ENCODE measurements at places on chromosomes 16 and 17.

DNA sequence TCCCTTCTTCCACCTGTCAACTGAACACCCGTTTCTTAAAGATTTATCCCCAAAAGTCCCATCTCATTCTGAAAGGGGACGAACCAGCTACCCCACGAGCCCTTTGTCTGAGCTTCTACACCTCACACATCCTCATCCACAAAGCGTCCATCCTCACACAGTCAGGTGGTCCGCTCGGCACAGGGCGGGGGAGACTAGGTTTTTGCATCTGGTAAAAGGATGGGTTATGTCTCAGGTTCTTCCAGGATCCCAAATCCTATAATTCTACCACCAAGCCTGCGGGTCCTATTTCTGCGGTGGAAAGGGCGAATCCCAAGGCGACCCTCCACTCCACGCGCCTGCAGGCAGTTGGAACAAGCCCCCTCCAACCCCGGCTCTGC is 458 bp downstream of the GFOD2 start:
- no peak for DNase-seq

GRCh38 chr17:20200016-20200795 is 191.0 kb downstream of the SPECC1 start:
- no peak for DNase-seq

- no peak for DNase-seq
Observed at GRCh38 chr17:68707031-68707430, 105.9 kb upstream of the FAM20A start.

DNA sequence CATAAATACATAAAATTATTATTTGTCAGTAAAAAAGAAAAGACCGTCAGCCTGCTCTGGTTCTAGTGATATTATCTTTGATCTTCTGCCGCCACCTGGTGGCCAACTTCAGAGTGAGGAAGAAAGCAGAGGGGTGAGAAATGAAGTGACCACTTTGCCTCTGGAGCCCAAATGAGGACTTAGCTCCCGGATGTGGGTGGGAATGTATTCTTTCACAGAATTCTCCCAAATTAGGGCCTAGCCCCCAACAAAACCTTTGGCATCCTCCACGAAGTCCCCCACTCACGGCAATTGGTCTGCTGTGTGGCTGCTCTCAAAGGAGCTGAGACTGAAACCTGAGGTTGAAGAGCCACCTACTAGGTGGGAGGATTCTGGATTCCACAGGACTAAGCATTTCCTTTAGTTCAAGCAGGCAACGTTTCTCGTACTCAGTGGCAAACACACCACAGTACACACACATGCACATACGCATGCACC is 4.9 kb upstream of the ZNF267 start:
- peak; percentile 71 for DNase-seq

DNA sequence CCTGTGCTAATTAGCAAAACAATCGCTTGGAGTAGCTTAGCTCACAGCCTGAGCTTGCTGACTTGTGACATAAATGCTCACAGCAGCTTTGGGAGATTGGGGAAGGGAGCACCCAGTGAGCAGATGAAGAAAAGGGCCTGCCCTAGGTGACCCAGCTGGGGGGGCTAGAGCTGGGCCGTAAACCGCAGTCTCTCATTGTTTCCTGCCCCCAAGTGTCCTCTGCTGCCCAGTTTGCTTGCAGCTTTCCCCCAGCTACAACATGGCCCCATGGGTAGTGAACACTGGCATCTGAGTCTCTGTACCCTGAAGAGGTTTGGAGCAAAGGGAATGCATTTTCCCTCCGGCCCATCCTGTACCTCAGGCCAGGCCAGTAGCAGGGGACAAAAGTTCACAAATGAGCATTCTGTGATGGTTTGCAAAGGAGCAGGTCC is 349.4 kb downstream of the SLC39A11 start:
- DNase-seq: no peak

DNA sequence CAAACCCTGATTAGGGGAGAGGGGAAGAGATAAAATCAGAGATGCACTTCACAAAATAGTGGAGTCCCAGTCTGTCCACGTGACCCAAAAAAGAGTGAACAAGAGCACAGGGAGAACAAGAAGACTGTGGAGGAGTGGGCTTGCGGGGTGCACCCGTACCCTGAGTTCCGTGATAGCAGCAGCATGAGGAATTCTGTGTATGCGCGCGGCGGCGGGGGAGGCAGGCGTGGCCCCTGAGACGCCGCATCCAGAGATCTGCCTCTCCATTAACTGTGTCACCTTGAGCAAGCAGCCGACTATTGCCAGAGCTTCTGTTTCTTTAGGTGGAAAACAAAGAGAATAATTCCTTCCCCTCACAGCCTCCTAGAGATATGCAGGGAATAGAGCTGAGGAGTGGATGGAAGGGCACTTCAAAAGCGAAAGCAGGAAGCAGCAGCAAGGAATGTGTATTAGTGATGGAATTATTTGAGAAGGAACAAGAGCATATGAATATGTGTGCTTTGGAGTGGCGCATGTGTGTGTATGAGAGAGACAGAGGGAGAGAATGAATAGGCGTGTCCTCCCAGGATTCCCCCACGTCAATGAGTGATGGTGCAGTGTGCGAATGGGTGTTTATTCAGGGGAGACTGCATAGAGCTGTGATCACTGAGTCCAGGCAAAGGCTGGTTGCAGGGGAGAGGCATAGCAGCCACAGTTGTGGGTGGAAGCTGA is 10.4 kb upstream of the SOX9 start:
- DNase-seq: no peak

GRCh38 chr16:55832773-55833691 is at the start of gene CES1:
Gene CES1, minus strand, starts transcription at chr16:55833096. Its CDS starts 41 bp downstream, at chr16:55833055.
- DNase-seq: no peak

DNA sequence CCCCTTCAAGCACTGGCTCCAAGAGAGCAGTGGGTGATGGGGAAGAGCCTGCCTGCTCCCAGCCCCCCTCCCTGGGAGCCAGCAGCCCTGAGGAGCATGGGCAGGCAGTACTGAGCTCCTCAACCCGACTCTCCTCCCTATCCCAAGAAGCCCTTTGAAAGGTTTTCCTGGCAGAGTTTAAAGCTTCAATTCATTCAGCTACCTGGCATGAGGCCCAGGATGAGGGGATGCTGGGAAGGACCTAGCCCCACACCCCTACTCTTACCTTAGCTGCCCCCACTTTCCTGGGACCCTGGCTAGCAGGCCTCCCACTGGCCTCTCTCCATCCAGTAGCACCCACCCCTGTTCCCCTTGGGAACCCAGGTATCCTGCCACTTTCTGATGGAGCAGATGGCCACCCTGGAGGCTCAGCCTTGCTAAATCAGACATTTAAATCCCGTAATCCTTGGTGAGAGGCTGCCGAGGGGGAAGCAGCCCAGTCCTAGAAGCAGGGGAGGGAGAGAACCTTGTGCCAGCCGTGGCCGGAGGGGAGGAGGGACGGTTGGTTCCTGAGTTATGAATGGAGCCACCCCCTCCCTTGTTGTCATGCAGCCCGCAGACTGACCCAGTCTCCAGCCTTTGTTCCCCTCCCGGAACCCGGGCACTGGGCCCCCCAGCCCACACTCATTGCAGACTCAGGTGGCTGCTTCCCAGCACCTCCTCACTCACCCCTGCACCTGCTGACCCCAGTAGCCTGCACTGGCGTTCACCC is 17.1 kb downstream of the ATP1B2 start:
- no peak for DNase-seq

DNA sequence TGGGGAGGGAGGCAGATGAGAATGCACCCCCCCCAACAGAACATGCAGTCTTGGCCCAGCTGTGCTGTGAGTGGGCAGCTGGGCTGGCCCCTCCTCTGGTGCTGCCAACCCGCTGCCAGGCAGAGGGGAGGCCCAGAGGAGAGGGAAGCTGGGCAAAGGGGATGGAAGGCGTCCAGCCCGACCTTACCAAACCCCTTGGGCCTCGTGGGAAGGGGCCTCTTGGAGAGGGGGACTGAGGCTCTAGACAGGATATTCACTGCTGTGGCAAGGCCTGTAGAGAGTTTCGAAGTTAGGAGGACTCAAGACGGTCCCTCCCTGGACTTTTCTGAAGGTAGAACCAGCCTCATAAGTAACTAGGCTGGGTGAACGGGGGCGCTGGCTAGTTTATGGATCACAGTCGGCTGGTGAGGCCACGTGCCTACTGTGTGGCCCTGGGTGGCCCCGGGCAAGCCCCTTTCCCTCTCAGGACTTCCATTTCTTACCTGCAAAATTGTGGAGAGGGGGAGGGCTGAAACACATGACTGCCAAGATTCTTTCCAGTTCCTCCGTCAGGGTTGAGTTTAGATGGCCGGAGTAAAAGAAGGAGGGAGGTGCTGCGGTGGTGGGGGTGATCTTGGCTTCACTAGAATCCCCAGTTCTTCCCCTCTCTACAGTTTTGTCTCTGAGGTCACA is 857 bp upstream of the STAT5A start:
- no peak for DNase-seq

GRCh38 chr17:75273977-75274708 is 3.1 kb upstream of the MIF4GD start:
- no peak for DNase-seq

DNA sequence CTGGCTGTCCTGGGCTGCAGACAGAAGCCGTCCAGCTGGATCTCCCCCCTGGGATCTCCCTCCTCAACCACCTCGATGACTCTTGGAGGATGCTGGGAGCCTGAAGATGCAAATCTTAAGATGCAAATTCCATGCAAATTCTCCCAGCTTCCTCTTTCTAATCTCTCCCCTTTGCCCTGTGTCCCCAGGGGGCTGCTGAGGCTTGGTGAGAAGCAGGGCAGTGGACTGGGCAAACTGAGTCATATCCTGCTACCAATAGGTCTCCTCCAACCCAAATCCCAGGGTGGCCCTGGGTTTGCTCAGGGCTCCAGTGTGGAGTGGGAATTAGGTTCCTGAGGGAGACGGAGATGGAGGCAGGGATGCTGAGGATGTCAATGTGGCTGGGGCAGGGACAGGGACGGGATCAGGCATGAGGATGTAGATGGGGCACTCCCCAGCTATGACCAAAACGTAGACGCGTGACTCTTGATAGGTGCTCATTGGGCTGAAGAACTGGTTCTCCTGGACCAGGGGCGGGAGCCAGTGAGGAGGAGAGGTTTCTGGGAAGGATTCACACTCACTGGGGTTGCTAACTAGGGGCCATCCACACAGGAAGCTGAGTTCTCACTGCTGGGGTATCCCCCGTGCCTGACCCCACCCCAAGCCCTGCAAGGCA is 3.6 kb upstream of the ALOX12B start:
- DNase-seq: no peak

DNA sequence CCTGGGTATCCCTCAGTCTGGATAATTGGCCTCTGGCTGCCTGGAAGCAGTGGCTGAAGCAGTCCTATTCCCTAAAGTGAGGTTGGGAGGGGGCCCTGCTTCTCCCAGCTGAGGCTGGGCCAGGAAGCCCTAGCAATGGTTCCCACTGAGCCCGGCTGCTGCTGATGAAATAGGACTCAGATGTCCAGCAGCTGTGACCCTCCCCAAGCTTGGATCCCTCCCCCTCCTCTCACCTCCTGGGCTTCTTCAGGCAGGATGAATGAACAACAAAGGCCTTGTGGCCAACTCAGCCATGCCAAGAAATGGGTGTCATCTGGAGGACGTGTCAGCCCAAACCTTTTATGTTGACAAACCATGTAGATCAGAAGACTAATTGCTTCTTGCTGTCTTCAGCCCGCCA is 42.0 kb downstream of the AXIN2 start:
- no peak for DNase-seq

- no peak for DNase-seq
Observed at GRCh38 chr16:31221357-31222160, 4.6 kb upstream of the PYDC1 start.

DNA sequence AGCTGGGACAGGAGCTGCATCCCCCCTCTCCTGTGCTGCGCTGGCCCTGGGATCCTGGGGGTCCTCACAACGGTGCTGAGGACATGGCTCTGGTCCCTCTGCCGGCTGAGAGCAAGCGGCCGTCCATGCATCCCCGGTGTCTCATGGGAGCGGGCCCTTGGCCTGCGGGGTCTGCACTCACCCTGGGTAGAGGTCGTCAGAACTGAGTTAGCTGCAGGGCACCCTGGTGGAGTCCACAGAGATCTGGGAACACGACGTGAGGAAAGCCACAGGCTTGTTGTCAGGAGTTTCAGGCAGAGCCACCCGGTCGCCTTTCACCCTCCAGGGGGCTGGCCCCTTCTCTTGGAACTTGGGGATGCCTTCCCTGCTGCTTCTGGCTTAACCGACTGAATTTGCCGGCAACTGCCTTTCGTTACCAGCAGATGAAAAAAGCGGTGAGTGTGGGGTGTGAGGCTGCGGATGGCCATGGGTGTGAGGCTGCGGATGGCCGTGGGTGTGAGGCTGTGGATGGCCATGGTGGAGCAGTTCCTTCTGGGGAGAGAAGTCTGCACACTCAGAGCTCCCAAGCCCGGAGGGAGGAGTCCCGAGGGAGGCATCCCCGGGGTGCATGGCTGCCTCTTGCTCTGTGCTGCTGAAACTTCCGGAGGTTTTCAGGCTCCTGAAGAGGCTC is 81.7 kb downstream of the LMF1 start:
- DNase-seq: no peak

- no peak for DNase-seq
Observed at GRCh38 chr17:45143767-45144198, 4.5 kb upstream of the HEXIM1 start.

DNA sequence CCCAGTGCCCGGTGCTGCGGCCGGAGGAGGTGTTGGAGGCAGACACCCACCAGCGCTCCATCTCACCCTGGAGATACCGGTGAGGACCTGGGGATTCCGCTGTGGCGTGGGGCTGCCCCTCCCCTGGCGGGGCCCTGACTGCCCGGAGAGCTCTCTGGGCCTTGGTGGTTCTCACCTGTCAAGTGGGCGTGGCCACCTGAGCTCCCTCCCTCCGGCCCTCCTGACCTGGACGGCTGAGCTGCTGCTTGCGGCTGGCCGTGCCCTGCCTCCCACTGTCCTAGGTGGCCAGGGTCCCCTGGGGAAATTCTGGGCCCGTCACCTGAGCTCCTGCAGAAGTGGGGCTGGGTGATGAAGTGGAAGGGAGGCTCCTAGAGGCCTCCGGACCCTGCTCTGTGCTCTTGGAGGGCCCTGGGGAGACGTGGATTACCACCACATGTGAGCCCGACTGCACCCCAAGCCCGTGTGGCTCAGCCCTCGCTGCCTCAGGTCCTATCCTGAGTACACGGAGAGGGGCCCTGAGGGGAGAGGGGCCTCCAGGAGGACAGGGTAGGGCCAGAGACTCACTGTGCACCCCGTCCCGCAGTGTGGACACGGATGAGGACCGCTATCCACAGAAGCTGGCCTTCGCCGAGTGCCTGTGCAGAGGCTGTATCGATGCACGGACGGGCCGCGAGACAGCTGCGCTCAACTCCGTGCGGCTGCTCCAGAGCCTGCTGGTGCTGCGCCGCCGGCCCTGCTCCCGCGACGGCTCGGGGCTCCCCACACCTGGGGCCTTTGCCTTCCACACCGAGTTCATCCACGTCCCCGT is 1.1 kb downstream of the IL17C start:
- peak; percentile 16 for DNase-seq

DNA sequence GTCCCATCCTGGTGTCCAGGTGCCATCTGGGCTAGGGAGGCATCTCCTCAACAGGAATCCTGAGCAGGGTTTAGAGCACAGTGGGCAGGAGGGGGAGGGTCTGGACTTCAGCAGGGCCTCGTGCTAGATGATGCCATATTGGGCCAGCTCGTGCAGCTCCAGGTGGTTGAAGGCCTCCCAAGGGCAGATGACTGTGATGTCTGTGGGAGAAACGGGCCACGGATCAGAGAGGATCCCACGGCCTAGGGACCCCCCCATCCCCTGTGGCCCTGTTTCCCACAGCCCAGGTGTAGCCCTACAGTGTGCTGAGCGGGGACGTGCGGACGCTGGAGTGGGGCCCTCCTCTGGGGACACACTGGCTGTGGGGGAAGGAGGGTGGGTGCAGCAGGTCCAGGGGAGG is 5.4 kb downstream of the PDE6G start:
- no peak for DNase-seq

Data from NCI-H2029 (cell line).